NCI-H146 (cell line): ENCODE measurements at places on chromosomes 6 and 20.
A peak's percentile ranks its signal among the peaks of the same experiment; 100 is the strongest.

DNA sequence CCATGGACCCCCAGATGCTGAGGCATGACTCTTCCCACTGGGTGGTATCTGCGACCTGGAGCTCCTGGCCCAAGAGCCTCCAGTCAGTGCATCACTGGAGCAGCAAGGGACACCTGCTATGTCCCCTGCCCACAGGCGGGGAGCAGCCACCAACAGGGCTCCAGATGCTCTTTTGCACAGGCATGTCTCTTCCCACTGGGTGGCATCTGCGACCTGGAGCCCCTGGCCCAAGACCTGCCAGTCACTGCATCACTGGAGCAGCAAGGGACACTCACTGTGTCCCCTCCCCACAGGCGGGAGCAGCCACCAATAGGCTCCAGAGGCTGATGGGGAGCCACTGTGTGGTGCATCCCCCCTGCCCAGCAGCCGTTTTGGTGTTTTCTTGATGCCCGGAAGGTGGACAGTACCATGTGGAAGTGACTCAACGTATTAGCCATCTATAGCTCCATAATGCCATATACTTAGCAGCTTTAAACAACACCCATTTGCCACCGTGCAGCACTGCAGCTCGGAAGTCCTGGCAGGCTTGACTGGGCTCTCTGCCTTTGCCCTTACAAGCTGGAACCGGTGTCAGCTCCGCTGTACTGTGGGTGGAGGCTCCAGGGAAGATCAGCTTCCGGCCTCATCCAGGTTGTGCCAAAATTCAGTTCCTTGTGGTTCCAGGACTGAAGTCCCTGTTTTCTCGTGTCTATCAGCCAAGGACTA lies 124.9 kb upstream of the CST7 start:
- DNase-seq = no peak

- DNase-seq = no peak
Measured at GRCh38 chr6:142294679-142295078, 7.1 kb upstream of the ADGRG6 start.

- DNase-seq = no peak
Measured at GRCh38 chr6:29045075-29045474, at the start of gene OR2W1. OR2W1 (minus strand) TSS chr6:29045175; CDS start chr6:29045175, 0 bp downstream.

GRCh38 chr20:38315290-38315966 lies 11.5 kb downstream of the BPI start:
- DNase-seq = peak; percentile 38

DNA sequence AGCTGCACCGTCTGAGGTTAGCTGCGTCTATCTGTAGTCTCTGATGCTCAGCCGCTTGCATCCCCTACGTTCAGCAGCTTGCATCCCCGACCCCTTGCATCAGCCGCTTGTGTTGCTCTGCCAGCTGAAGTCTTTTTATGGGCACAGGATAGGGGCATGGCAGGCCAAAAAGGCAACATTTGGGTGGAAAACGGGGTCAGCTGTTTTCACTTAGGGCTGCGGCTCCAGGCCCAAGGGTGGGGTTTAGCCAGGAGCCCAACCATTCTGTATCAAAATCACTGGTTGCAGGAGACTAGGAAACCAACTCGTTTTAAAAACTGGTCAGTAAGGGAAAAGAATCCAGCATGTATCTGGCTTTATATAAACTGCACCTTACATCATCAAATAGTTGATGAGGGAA lies 49.9 kb downstream of the FAM50B start:
- DNase-seq = no peak

GRCh38 chr20:57684808-57685140 lies 25.0 kb downstream of the PMEPA1 start:
- DNase-seq = no peak

DNA sequence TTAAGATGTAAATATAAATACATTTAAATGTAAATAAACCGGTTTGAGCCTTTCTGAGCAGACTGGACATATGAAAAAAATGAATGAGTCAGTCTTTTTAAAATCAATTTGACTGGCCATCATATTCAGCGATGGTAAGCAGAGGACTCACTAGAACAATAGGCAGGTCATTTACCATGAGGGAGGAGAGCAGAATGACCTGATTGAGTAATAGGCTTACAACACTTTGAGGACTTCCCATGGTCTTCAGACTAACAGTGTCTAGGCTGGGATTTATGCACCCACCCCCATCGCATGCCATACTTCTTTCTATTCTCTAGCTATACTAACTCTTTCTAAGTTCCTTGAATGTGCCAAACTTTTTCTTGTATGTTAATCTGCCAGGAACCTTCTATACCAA lies 241.9 kb upstream of the RAB32 start:
- no peak for DNase-seq

- no peak for DNase-seq
Measured at GRCh38 chr6:81797591-81797990, 45.1 kb upstream of the TENT5A start.

DNA sequence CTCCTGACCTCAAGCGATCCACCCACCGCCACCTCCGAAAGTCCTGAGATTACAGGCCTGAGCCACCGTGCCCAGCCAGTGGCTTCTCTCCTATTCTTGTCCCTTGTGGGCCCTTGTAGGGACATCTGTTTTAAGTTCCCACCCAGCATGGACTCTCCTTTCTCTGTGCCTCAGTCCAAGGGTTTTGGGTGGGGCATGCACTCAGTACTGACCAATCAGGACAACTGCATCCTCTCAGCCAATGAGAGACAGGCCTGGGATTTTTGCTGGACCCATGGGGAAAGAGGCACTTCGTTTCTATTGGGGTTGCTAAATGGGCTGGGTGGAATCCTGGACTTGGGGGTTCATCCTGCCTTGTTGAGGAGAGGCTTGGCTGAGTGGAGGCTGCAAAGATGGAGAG lies 34.4 kb downstream of the SNAI1 start:
- DNase-seq = no peak

GRCh38 chr6:118917546-118918328 lies 17.2 kb downstream of the MCM9 start:
- no peak for DNase-seq

DNA sequence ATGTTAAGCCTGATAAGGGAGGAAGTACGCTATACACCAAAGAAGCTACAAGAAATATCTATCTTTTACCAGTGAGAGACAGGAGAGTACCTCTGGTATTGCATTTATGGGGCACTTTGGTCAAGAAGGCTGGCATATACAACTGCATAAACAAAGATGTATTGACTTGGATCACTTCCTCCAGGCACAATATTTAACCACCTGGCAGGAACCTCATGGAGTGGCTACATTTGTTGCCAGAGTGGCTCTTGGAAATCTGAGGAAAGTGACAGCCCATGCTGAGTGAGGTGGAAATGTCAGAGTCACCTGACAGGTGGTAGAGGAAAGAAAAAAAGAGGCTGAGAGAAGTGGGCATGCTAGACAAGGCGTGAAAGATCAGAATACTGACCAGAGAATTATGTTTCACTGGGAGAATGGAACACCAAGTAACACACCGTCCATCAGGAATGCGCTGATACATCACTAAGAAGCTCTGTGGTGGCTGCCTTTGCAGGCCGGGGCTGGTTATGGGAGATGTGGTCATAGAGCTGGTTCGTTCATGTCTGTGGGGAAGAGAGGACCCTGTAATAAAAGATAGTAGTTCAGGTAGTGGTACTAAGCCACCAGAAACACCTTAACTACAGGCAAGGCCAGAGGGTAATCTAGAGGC lies 61.4 kb upstream of the UFL1 start:
- peak; percentile 37 for DNase-seq

DNA sequence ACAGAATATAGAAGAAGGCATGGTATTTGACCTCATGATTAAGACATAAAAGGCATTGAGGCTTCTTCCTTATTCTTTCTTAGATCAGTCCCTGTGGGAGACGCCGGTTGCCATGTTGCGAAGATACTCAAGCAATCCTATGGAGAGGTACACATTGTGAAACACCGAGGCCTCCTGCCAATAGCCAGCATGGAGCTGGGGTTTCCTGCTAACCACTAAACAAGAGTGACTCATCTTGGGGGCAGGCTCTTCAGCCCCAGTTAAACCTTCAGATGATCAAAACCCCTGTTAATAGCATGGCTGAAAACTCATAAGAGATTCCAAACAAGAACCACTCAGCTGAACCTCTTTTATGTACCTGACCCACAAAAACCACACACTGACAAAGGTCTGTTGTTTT lies 478.8 kb downstream of the CD83 start:
- DNase-seq = no peak

GRCh38 chr6:147287869-147288271 lies 83.7 kb downstream of the STXBP5 start:
- DNase-seq = peak; percentile 53

DNA sequence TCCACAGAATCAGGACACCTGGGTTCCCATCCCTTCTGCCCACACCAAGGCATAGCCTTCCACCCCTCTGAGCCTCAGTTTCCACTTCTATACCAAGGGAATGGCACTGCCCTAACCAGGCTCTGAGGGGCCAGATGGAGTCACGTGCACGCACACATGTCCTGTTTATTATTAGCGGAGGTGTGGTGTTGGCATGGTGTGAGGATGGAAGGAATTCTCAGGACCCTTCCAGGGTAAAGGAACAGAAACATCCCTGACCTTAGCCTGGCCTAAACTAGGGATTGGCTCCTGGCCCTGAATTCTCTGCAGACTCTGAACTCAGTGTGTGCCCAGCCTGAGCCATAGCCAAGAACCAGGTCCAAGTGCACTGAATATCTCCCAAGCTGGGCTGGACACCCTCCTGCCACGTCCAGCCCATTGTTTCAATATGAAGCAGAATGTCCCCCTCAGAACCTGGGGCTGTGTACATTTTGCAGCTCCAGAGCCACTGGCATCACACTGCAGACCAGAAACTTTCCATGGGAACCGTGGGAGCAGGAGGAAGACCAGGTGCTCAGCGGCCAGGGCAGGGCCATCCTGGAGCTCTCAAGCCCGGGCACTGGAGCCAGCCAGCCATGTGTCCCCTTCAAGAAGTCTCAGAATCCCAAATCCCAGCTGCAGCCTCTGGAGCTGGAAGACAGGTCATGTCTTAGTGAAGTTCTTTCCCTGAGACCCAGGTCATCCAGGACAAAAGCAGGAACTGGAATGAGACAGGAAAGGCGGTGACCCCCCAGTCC lies 208.4 kb downstream of the ANKRD60 start:
- DNase-seq = no peak

- DNase-seq = no peak
Measured at GRCh38 chr20:23368316-23369071, 6.5 kb downstream of the GZF1 start.

GRCh38 chr20:20063941-20064702 lies 11.8 kb downstream of the CFAP61 start:
- DNase-seq = no peak

GRCh38 chr20:1757072-1757471 lies 99.5 kb upstream of the SIRPG start:
- no peak for DNase-seq

GRCh38 chr6:138310821-138311220 lies 66.9 kb upstream of the SMIM28 start:
- DNase-seq = no peak

DNA sequence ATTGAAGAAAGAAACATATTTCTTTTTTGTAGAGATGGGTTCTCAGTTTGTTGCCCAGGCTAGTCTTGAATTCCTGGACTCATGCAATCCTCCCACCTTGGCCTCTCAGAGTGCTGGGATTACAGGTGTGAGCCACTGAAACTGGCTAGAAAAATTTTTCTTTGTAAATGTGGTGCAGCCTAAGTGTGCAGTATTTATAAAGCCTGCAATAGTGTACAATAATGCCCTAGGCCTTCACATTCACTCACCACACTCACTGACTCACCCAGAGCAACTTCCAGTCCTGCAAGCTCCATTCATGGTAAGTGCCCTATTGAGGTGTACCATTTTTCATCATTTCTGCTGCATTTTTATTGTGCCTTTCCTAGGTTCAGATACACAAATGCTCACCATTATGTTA lies 31.4 kb downstream of the NHSL1 start:
- no peak for DNase-seq

- peak; percentile 63 for DNase-seq
Measured at GRCh38 chr6:21664314-21665109, 71.0 kb downstream of the SOX4 start.

DNA sequence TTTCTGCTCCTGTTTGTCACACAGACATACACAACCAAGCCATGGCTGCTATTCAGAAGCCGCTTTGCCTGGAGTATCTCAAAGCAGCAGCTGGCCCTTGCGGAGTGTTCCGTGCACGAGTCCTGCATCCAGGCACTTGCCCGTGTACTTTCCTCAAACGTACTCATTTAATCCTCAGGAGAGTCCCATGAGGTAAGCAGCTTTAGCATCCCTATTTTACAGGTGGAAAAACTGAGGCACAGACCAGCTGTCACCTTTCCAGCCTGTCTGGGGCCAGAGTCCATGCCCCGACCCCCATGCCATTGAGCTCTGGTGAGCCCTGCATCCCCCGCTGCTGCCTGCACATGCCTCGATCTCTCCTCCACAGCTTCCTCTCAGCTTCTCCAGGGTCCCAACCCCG lies 130.0 kb downstream of the ERMARD start:
- no peak for DNase-seq

- no peak for DNase-seq
Measured at GRCh38 chr6:149012040-149012545, 265.3 kb downstream of the UST start.
